ENCODE measurements at places on chromosomes 3 and 15. TPM values are rescaled to one million over a fixed set of nuclear protein-coding genes. Genes with fewer than 3 reads are reported as not detected.

TIGIT gene
- total RNA-seq, result not detected

SPPL2A gene
- 122 TPM for total RNA-seq

FBN1 gene
- 30.8 TPM for total RNA-seq

TMC3 gene
- total RNA-seq, result not detected

CERS3 gene
- not detected for total RNA-seq

TGM5 gene
- total RNA-seq, result not detected

DNA sequence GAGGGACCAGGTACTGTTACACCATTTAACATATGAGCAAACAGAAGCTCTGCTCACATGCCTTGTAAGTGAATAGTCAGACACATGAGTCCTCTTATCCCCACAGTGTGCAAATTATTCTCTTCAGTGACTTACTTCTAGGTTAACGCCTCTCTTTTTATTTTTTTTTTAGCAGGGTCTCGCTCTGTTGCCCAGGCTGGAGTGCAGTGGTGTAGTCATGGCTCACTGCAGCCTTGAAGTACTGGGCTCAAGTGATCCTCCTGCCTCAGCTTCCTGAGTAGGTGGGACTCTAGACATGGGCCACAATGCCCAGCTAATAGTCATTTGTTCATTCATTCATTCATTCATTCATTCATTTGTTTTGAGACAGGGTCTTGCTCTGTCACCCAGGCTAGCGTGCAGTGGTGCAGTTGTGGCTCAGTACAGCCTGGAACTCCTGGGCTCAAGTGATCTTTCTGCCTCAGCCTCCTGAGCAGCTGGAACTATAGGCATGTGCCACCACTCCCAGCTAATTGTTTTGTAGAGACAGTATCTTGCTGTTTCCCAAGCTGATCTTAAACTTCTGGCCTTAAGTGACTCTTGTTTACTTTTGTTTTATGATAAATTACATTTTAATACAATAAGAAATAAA, 94.7 kb downstream of the LRRC28 start:
- H3K4me1 ChIP-seq, result peaks cover 5% of the 10 kb centered on the region
- no peak for DNase-seq
- no peak overlapping the region for H3K4me3 ChIP-seq
- H3K36me3 ChIP-seq, result no peaks in the 10 kb centered on the region
- no peaks in the 10 kb centered on the region for H3K27me3 ChIP-seq

GRCh38 chr15:58755350-58755749, 5.8 kb upstream of the ADAM10 start:
- no peak overlapping the region for H3K4me3 ChIP-seq
- no peaks in the 10 kb centered on the region for H3K4me1 ChIP-seq
- H3K27ac ChIP-seq, result no peak overlapping the region
- DNase-seq, result no peak

DNA sequence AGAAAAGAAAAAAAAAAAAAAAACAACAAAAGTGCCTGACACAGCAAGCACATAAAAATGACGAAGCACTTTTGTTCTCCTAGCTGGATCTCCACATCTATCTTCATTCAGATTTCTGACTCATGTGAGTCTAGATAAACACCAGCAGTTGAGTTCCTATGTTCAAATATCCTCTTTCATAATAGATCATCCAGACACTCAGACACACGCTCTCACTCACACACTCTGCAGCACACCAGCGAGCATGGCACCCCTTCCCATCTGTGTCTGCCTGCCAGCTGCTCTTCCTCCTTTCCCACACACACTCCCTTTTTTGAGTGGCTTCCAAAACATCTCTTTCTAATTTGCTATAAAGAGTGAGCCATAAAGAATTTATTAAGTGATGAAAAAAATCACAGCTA, 19.8 kb upstream of the CELF6 start:
- peaks cover 6% of the 10 kb centered on the region for H3K4me1 ChIP-seq
- H3K36me3 ChIP-seq, result peaks cover 8% of the 10 kb centered on the region
- no peaks in the 10 kb centered on the region for H3K27me3 ChIP-seq
- no peak for DNase-seq
- no peak overlapping the region for H3K4me3 ChIP-seq

GRCh38 chr15:33547876-33548275, 237.1 kb downstream of the RYR3 start:
- H3K4me1 ChIP-seq, result no peaks in the 10 kb centered on the region
- H3K36me3 ChIP-seq, result no peaks in the 10 kb centered on the region
- H3K4me3 ChIP-seq, result no peak overlapping the region
- no peak for DNase-seq

GRCh38 chr15:61530769-61531168, 301.7 kb upstream of the RORA start:
- H3K4me1 ChIP-seq, result no peaks in the 10 kb centered on the region
- DNase-seq, result no peak
- no peak overlapping the region for H3K27ac ChIP-seq
- H3K4me3 ChIP-seq, result no peak overlapping the region
- H3K27me3 ChIP-seq, result no peaks in the 10 kb centered on the region

- no peaks in the 10 kb centered on the region for H3K27me3 ChIP-seq
- H3K4me3 ChIP-seq, result no peak overlapping the region
- peak overlapping the region; percentile 45 for H3K27ac ChIP-seq
- no peaks in the 10 kb centered on the region for H3K36me3 ChIP-seq
Measured at GRCh38 chr3:42490243-42490642, 12.2 kb upstream of the VIPR1 start.

- H3K36me3 ChIP-seq, result peaks cover 2% of the 10 kb centered on the region
- H3K4me3 ChIP-seq, result peak overlapping the region; percentile 68
- no peak for DNase-seq
- peaks cover 51% of the 10 kb centered on the region for H3K4me1 ChIP-seq
Measured at GRCh38 chr15:74613953-74614743, 1.5 kb upstream of the CLK3 start.

DNA sequence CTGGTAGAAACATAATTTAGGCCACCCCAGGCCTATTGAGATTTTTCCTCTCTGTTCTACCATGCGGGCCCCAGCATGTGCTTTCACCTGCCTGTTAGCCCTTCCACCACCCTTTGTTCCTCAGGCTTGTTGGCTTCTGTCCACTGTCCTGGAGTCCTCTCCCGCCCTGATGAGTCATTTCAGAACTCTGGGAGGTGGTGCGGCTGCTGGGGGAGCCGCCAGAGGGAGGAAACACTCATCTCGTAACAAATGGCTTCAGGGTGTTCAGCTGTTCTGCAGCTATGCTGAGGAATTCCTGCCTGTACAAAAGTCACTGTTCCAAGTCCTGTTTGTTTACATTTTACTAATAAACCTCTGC, 36.3 kb downstream of the LRTM1 start:
- no peaks in the 10 kb centered on the region for H3K4me1 ChIP-seq
- no peak overlapping the region for H3K4me3 ChIP-seq
- no peaks in the 10 kb centered on the region for H3K27me3 ChIP-seq
- peak; percentile 72 for DNase-seq
- peak overlapping the region; percentile 64 for H3K27ac ChIP-seq

GRCh38 chr3:129462361-129462968, 22.4 kb downstream of the IFT122 start:
- peaks cover 6% of the 10 kb centered on the region for H3K4me1 ChIP-seq
- H3K27ac ChIP-seq, result peak overlapping the region; percentile 94
- DNase-seq, result no peak
- H3K4me3 ChIP-seq, result no peak overlapping the region

DNA sequence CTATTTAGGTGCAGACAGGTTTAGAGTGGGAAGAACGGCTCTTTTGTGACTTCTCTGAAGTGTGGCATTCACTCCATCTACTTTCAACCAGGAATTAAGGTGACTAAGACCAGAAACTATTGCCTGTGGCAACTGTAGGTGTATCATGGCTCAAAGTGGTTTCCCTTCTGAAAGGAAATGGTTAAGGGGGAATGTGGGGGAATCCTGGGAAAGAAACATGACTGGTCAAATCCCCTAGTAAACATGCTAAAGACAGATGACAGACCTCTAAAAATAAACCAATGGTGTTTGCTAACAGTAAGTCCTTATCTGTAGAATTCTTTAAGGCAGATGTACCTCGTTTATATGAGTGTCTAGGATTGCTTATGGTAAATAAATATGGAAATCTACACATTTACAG, 56.9 kb downstream of the MEGF11 start:
- H3K4me1 ChIP-seq, result no peaks in the 10 kb centered on the region
- H3K36me3 ChIP-seq, result no peaks in the 10 kb centered on the region

DNA sequence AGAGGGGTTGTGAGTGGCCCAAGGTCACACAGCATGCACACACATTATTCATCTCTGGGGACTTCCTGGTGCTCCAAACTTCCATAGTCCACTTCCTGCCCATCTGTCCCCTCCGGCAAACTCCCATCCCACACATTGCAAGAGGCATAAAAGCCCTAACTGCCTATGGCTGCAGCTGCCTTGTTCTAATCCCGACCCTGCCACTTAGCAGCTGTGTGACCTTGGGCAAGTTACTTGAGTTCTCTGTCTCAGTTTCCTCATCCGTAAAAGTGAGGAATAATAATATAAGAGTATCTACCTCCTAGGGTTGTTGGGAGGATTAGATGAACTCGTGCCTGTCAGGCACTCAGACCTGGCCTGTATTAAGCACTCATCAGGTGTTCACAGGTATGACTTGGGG, 84.2 kb downstream of the SMAD6 start:
- H3K27me3 ChIP-seq, result no peaks in the 10 kb centered on the region
- no peaks in the 10 kb centered on the region for H3K36me3 ChIP-seq
- no peak overlapping the region for H3K4me3 ChIP-seq
- DNase-seq, result no peak

DNA sequence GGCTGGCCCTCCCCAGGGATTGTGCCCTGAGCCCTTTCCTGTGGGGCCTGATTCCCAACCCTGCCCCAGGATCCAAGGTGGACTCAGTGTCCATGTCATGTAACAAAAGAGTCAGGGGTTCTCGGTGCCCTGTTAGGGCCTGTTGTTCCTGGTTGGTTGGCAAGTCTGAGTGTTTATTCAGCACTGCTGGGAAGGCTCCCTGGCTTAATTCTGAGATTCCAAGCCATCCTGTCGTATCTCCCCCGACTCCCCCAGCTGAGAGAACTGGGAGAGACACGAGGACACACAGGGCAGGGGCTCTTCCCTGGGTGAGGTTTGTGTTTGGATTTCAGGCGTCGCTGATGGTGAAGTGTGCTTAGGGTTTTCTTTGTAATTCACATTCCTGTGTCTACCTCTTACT, 78.3 kb downstream of the EEFSEC start:
- no peak overlapping the region for H3K4me3 ChIP-seq
- no peaks in the 10 kb centered on the region for H3K27me3 ChIP-seq
- H3K4me1 ChIP-seq, result no peaks in the 10 kb centered on the region

All from heart left ventricle (tissue), 16 donors.